ENCODE measurements at places on chromosomes 12 and 14.

DNA sequence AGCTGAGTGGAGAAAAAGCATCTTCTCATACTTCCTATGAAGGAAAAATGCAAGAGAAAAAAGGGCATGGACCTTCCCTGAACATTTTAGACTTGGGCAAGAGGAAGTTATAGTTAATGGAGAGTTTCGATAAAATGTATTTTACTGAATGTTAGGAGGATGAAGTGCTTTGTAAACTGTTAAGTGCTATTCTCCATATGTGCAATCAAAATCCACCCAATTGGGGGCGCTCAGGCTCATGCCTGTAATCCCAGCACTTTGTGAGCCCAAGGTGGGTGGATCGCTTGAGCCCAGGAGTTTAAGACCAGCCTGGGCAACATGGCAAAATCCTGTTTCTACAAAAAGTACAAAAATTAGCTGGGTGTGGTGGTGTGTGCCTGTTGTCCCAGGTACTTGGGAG is 1.9 kb upstream of the CNPY2 start:
- no peak for DNase-seq

- no peak for DNase-seq
These were observed 21.6 kb downstream of the DAD1 start for GRCh38 chr14:22567437-22567836.

GRCh38 chr12:124566161-124566996 is 1.0 kb downstream of the NCOR2 start:
- peak; percentile 53 for DNase-seq

- no peak for DNase-seq
These were observed 103.4 kb upstream of the MAP1LC3B2 start for GRCh38 chr12:116455540-116456329.

- no peak for DNase-seq
These were observed 1089.1 kb downstream of the SLC6A15 start for GRCh38 chr12:83823386-83824045.

- no peak for DNase-seq
These were observed 103.7 kb downstream of the DYRK2 start for GRCh38 chr12:67752226-67752732.

- no peak for DNase-seq
These were observed 173.6 kb upstream of the MGAT4C start for GRCh38 chr12:86429824-86430223.

GRCh38 chr12:57157588-57158173 is 10.3 kb upstream of the LRP1-AS start:
- peak; percentile 78 for DNase-seq

DNA sequence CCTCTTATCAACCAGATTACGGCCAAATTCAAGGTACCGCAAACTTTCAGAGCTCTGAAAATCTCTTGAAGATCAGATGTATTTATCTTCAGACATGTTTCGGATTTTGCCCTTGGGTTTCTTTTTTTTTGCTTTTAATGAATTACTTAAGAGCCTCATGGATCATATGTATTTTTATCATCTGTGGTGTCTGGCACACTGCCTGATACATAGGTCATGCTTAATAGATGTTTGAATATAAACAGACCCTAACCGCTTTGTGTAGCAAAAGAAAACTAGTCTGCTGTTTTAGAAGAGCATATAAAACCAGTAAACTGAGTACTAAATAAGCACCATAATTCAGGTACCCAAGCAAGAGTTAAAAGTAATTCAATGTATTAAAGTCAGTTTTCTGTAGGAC is 20.1 kb upstream of the TBK1 start:
- no peak for DNase-seq

GRCh38 chr12:100234591-100235304 is 32.1 kb downstream of the DEPDC4 start:
- DNase-seq = no peak

DNA sequence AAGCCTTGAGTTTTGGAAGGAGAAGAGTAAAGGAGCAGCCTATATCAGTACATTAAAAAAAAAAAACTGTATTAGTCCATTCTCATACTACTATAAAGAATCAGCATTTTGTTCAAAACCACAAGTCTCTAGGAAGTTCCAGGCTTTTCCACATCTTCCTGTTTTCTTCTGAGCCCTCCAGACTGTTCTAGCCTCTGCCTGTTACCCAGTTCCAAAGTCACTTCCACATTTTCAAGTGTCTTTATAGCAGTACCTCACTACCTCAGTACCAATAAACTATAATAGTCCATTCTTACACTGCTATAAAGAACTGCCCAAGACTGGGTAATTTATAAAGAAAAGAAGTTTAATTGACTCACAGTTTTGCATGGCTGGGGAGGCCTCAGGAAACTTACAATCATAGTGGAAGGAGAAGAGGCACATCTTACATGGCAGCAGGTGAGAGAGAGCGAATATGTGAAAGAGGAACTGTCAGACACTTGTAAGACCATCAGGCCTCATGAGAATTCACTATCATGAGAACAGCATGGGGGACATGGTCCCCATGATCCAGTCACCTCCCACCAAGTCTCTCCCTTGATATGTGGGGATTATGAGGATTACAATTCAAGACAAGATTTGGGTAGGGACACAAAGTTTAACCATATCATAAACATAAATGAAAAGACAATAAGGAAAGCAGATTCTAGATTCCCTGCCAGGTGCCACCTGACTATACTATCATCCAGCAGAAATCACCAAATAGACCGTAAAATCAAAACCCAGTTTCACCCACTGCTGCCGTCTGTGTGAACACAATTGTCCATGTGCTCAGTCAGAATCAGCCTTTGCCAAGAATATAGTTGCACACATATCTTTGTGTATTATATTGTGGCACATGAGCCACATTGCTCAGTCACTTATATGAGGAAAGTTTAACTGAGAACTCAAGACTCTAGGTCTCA is 27.8 kb downstream of the TOGARAM1 start:
- no peak for DNase-seq

DNA sequence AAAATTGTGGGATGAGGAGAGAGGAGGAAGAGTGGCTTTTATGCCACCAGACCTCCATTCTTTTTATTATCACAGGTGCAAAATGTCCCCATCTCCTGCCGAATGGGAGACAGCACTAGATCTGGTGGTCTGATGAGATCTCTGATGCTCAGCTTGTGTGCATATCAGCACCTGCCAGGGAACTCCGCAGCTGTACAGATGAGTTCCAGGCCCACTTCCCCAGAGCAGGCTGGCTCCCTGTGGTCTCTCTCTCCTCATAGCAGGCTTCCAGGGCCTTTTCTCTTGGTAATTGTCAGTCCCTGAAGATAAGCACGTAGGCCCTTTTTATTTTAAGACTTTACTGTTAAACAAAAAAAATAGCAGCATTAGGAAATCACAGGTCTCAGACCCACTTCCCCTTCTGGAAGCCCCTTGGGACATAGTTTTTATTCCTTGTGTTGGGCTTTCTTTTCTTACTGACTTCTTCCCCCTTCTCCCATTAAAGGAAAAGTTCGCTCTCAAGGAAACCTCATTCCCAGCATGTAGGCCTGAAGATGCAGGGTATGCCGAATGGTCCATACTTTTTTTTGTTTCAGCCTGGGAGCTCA is 4.5 kb upstream of the TBC1D30 start:
- DNase-seq = no peak
